ENCODE measurements at places on chromosomes 6 and 20. TPM values are rescaled to one million over a fixed set of nuclear protein-coding genes. Genes with fewer than 3 reads are reported as not detected.

GRCh38 chr6:146697921-146698320 lies 99.1 kb downstream of the ADGB start:
- no peak for DNase-seq

DNA sequence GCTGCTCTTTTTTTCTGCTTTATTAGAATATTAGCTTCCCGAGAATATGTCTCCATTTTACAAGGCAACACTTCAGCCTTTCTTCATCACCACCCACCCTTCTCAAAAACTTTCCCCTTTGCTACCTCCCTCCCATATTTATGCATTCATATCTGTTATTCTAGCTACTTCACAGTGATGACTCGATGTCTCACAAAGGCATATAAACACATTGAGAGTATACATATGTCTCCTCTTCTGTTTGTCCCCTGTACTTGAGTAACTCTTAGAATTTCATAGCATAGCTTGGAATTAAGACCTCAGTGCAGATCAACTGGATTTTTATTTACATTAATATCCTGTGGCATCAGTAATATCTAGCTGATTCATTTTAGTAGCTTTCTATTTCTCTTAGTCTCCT lies 6.5 kb downstream of the RNF144B start:
- DNase-seq: no peak

DNA sequence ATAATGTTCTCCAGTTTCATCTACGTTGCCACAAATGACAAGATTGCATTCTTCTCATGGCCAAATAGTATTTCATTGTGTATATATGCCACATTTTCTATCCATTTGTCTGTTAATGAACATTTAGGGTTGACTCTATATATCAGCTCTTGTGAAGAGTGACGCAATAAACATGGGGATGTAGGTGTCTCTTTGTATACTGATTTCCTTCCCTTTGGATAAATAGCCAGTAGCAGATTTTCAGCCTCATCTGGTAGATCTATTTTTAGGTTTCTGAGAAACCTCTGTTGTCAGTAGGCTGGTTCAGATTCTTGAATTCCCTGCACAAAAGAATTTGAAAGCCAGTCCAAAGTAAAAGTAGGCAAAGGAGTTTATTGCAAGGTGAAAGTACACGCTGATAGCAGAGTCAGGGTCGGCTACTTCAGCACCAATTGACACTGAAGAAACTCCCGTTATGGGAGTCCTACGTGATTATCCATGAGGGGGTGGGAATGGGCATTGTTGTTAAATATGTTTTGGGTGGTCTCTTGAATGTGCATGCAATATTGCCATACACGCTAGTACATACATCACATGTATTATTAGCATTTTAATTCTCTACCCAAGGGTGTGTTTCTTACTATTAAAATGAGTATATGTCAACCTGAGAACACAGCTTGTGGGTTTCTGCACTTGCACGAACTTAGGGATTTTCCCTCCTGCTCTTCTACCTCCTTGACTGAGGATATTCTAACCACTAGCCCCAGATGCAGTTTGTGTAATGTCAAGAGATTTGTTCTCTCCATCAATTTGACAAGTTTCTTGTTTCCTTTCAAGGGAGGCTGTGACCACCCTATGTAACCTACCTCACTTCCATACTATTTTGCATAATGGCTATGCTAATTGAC lies 14.4 kb upstream of the SLC17A2 start:
- no peak for DNase-seq

The CCDC167 gene
- 27.8 TPM for total RNA-seq

DNA sequence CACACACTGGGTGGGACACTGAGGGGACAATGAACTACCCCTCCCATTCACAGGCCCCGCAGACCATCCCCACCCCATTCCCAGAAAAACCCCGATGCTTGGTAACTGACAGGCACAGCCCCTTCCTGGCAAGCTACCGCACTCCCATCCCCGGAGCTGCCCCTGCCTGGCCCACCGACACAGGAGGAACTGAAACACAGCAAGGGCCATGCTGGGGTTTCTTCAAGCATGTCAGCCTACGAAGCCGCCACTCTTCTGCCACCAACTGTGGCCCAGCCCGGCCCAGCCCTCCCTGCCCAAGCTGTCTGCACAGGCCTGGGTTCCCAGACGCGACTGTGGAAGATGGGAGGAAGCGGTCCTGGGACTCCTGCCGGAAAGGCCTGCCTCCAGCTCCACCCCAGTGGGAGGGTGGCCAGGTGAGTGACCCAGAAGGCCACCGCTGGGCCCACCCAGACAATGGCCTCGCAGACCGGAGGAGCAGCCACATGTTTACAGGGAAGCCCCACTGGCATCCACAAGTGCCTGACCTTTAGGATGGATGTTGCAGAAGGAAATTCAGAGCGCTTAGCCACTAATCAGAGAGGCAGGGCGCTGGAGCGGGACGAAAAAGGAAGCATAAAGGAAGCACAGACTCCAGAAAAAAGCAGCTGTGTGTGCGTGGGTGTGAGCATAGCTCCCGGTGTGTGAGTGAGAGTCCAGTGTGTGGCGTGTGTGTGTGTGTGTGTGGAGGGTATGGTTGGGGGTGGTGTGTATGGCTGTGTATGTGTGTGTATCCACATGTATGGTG lies 91.6 kb downstream of the PRND start:
- DNase-seq: peak; percentile 16

The MEP1A gene
- not detected for total RNA-seq

The RNF217 gene
- 0.86 TPM for total RNA-seq

The ADGRF5 gene
- total RNA-seq: not detected

GRCh38 chr20:57097245-57097915 lies 169.1 kb downstream of the BMP7 start:
- no peak for DNase-seq

- DNase-seq: no peak
Measured at GRCh38 chr6:53189554-53189953, 40.9 kb upstream of the GCM1 start.

Data from CD4-positive, alpha-beta memory T cell (primary cell).